ENCODE measurements at places on chromosomes 3 and 15.

DNA sequence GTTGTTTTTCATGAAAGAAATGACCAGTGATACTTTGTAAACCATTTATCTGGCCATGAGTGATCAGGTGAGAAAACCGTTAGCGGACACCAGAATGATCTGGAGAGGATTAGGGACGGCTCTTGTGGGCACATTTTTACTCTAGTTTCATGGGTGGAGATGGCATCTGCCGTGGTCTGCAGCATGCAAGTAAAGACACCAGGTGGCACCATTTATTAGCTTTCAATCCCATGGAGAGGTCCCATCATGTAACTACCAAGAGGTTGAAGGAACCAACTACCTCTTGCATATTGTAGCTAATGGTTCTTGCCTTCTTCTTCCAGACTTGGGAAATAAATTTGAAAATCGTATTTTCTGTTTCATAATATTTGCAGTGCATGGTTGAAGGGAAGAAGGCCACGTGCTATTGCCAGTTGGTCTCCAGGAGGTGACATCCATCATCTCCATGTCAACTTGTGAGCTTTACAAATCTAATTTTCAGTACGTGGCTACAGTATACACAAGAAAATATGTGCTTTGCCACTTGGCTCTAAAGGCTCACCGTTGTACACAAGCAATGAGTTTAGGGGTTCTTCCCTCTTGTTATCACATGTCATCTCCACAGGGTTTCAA, 1.5 kb upstream of the MAPKBP1 start:
- DNase-seq: peak; percentile 71

DNA sequence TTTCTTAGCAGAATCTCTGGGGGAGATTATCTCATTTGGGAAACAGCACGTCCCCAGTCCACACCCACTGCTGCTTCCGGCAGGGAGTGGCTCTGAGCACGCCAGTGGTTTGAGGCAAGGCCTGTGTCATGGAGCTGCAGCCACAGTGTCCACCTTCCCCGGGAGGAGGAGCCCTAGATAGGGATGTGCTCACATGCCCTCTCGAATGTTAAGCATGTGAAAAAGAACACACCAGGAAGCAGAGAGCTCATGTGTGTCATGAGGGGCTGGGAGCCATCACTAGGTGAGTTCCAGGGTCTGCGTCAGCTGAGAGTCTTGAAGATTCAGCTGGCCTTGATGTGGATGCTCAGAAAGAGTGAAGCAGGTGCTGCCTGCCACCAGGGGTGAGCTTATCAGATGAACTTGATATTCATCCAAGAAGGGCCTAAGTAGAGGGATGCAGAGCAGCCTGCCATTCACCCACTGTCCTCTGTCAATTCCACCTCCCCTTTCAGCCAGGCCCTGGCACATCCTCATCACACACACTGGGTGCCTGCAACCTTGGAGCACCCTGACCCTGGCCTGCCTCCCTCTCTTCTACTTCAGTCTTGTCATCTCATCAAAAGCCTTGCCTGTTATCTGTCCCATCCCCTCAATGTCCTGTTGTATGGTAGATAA, 16.3 kb downstream of the ITGA11 start:
- DNase-seq: no peak

DNA sequence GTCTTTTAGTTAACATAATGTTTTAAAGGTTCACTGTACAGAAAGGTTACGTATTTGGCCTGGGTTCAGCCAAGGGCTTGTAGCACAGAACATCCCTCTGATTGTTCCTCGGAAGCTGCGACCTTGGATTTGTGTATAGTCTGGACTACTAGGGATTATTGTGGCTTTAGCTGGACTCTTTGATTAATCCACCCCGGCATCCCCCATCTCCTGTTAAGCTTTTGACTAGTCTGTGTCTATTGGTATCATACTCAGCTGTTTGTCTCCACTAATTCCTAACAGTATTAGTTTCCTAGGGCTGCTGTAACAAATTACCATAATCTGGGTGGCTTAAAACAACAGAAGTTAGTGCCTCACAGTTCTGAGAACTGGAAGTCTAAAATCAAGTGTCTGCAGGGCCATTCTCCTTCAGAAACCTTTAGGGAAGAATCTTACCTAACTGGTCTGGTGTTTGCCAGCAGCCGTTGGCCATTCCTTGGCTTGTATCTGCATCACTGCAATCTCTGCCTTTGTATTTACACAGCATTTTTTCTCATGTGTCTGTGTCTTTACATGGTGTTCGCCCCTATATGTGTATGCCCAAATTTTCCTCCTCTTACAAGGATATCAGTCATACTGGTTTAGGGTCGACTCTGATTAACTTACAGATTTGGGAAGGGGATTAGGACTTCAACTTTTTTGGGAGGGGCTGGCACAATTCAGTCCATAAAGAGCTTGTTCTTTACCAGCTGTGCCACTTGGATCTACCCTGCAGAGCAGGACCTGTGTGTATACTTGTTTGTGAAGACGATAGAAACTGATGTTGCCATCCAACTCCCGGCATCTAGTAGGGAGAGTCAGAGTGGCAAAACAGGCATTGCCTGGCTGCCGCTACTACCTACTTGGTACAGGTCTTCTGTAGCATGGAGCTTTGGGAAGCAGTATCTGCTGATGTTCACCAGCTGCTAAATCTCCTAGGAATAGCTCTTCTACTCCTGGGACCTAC, 117.8 kb downstream of the UBE2E2 start:
- no peak for DNase-seq

GRCh38 chr3:153000325-153000724, 161.7 kb upstream of the RAP2B start:
- DNase-seq: no peak

DNA sequence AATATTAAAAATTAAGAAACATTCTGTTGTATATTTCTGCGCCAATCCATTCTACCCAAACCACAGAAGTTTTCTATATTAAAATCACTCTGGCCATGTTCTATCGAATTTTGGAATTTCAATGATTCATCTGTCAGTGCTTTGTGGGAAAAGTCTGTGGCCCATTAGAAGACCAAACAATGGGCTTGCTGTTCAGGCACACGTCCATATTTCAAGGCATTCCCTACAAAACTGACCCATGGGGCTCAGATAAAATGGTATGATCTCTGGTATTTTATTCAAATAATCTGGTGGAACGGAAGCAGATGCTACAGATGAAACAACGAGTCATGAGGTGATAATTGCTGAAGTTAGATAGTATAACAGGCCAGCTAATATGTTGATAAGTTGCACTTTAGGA, 12.4 kb downstream of the NPHP3 start:
- no peak for DNase-seq

DNA sequence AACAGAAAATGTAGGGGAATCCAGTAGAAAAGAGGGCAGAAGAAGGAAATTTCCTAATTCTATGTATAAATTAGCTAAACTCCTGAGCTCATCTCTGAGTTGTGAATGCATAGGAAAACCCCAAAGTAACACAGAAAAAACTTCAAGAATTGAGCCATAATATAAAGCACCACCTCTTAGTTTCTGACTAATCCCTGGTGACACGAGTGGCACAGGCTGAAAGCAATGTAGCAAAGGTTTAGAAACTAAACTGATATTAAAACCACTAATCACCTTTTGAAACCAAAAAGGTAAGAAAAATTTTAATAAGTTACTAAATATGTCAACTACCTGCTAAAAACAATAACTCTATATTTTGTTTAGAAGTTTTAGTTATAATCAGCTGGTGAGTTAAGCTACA, 255.6 kb upstream of the NECTIN3 start:
- no peak for DNase-seq

GRCh38 chr15:75200765-75201615, 692 bp upstream of the C15orf39 start:
- DNase-seq: no peak

DNA sequence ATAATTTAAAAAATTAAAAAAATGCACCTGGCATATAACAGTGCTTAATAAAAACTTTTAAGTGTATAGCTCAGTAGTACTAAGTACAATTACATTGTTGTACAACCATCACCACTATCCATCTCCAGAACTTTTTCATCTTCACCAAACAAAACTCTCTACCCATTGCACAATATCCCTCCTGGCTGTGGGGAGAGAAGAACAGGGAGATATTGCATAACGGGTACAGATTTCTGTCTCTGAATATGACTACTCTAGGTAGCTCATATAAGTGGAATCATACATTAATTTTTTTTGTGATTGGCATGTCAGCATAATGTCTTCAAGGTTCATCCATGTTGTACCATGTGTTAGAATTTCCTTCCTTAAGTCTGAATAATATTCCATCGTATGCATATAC, 91.0 kb upstream of the PLAAT1 start:
- no peak for DNase-seq

DNA sequence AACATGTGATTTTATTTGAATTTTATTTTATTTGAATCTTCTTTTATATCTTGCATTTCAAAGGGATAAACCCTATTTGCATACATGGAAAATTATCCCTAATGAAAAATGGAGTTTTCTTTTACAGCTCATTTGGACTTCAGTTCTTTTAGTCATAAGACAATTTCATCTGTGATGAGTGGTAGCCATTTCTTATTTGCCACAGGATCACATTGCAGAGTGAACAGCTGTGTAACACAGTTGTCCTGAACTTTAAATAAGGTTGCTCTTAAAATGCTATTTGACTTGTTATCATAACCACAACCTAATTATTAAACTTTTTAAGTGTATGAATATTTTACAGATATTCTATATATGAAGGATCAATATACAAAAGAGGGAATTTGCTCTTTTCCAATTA, 221.7 kb upstream of the ROPN1 start:
- no peak for DNase-seq

DNA sequence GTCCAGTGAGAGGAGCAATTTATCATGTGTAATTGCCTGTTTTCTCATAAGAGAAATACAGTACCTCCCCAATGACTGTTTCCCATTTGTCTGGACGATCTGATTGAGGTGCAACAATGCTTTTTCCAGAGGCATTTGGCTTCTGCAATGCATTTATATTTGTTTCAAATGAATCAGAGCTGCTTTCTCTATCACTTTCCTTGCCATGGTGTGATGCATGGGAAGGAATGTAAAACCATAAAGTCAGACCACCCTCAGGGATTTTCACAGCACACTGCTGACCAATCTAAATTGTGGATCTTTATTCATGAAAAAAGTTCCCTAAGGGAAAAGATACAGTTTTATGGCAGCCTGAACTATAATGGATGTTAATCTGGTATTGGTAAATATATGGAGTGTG, 333.0 kb downstream of the ZNF385D start:
- DNase-seq: no peak

DNA sequence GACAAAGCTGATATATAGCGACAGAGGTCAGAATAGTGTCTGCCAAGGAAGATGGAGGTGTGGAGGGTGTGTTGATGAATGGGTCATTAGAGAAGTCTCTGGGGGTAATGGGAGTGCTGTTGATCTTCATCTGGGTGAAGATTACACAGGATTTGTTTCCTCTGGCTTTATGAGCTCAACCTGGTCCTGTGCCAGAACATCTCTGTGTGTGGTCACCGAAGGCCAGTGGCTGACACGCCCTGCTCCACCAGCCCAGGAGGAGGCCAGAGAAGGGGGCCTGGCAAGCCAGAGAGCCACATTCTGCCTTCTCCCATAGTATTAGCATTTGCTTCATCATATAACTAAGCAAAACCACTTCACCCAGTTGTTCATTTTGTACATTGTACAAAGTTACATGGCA, 121.1 kb downstream of the ZNF621 start:
- no peak for DNase-seq

DNA sequence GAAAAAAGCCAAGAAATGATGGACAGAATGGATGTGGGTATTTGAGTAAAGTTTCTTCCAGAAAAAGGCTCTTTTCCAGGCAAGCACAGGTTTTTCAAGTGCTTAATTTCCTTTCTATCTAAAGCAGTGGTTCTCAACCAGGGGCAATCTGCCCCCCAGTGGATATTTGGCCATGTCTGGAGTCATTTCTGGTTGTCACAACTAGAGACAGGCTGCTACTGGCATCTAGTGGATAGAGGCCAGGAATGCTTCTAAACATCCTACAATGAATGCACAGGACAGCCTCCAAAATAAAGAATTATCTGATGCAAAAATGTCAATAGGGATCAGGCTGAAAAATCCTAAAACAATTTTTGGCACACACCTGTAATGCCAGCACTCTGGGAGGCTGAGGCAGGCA, 23.9 kb downstream of the SEC22C start:
- no peak for DNase-seq

- no peak for DNase-seq
These were observed 24.5 kb downstream of the HHLA2 start for GRCh38 chr3:108320746-108321350.

GRCh38 chr3:183478501-183478900, 50.1 kb upstream of the MCF2L2 start:
- DNase-seq: no peak

DNA sequence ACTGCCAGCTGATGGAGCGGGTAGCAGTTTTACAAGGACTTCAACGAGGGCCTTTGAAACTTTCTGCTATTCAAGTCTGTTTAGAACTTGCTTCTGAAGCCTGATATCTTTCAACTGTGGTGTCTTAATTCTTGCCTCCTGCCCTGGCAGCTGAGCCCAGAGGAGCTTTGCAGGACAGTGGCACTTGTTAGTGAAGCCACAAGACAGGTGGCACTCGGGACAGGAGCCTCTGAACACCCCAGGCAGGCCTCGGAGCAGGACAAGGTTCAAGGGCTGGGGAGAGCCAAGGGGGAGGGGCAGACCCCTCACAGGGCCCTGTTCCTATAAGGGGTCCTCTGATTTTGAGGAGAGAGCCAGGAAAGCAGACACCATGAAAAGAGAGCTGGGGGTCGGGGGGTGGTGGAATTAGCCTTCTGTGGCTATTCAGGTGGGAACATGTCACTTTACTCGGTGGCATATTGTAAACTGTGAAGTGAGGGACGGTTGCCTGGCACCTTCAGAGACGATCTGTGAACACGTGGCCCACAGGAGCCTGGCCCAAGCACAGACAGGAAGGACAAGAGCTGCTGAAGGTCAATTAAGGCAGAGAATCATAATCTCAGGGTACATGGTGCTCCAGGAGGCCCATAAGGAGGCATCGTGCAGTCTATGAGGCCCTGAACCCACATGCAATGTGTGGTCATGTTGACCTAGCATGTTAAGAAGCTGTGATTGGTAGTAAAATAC, 30.1 kb upstream of the KY start:
- DNase-seq: no peak

DNA sequence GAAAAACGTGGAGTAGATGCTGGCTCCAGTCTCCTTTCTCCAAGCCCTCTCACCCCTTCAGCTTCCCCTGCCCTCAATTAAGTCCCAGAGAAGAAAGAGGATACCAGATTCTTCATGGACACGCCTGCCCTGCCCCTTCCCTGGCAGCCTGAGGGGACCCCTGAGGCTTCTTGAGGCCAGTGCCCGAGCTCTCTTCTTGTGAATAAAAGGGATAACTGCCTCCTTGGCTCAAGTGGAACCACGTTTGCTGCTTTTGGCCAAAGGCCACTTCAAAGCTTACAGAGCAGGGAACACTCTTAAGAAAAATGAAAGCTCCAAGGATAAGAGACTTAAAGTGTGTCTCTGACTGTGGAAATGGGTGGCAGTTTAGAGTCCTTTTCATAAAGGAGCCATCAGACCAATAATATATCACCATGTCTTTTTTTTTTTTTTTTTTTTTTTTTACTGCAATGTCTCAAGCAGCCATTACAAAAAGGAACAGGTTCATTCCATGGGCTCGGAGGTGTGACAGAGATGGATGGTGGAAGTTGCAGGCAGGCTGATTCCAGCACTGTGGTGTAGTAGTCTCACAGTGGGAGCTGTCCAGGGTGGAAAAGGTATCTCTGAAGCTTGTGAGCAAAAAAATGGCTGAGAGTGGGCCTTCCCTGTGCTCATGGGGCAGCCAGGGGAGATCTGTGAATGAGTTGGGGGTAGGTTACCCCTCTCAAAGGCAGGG, 108.8 kb downstream of the SEMA5B start:
- no peak for DNase-seq

GRCh38 chr15:42190370-42190769, 17.7 kb downstream of the VPS39 start:
- no peak for DNase-seq

Data from A549 (cell line).